CD8-positive, alpha-beta memory T cell (primary cell): ENCODE measurements at places on chromosomes 4 and X.

DNA sequence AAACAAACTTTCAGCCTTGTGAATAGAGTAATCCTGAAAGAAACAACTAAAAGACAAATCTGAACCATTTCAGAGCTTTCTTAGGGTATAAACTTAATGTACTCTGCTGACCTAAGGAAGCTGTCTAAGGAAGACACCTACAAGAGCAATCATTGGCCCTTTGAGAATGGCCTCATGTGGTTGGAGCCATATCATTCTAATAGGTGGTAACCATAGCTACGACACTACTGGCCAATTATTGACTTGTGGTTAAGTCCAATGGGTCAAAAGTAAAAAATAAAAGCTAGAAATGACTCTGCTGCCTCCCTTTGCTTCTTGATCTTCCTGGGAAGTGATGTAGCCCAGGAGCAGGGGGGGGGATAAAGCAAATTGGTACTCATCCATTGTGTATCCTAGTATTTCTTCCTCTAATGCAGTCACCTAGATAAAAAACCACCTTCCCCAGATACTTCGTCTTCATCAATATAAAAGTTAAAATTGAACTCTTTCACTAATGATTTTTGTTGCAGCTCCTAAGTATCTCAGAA is 547.0 kb downstream of the ARAP2 start:
- DNase-seq: no peak

- no peak for DNase-seq
Measured at GRCh38 chrX:130144509-130144908, 21.1 kb downstream of the AIFM1 start.

DNA sequence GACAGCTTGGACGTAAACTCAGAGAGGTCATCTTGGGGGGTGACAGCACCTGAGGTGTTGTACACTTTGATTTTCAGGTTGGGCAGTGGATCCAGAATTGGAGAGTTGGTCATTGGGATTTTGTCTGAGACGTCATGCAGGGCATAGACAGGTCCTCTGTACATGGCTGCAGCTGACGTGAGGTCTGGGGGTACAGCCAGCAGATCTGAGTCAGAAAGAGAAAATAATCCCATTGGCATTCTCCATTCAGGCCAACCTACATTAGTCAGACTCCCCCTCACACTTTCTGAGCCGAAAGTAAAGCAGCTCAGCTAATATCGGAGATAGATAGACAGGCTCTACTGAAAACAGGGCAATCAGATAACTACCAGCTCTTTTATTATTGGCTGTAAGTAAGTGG is 329.7 kb downstream of the UNC5C start:
- no peak for DNase-seq

DNA sequence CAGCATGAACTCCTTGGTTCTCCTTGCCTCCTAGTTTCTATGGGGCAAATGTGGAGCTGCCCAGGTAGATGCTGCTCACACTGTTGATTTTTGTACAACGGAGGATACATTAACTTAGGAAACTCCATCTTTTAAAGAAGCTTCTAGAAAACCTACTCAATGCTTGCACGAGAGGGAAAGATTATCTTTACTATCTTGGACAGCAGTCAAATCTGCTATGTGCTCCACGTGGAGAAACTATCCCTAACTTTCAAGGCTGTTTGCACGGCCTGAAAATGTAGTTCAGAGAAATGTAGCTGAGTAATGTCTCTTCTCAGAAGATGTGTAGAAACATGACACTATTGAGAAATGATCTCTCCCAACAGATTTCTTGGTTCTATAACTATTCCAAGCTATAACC is 1530.9 kb upstream of the PABPC4L start:
- DNase-seq: no peak

- DNase-seq: no peak
Measured at GRCh38 chrX:115948018-115948923, 222.3 kb upstream of the AGTR2 start.
